ENCODE measurements at places on chromosomes 11 and 22.

DNA sequence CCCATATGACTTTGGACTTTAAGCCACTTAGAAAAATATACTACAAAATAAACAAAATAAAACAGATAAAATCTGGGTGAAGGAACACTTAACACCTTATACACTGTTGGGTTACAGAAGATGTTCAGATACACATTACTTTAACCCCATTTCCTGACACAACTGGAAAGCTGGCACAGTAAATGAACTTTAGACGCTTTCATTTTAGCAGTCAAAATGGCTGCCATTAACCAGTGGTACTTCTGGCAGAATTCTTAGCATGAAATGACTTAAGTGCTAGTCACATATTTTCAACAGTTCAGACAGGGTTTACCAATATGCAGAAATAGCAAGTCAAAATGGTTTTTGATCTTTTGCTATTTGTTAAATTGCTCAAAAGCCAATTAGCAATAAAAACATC lies 37.9 kb downstream of the PIK3C2A start:
- no peak for DNase-seq

DNA sequence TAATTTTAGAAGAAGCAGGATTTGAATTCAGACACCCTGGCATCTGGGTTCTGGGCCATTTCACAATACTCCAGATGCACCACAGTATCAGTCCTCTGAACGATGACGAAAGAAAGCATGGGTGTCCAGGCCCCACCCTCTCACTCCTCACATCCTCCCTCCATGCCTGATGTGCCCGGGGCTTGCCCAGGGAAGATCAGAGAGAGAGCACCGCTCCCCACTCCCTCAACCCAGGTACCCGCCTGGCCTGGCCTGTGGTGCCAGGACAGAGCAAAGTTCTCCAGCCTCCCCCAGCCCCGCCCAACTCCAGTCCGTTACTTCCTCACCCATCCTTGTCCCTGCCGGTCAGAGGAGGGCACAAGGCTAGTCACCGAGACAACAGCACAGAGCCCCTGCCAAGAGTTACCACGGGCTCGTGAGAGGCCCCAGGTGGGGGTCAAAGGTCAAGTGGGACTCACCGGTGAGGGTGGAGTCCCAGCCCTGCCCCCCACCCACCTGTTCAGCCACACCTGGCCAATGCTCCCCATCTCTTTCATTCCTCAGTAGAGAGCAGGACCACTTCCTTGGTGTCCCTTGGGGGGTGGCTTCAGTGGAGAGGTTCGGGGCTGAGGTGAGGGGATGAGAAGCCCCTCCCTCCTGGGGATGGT lies 8.1 kb downstream of the BCL9L start:
- no peak for DNase-seq

- DNase-seq = no peak
These were observed 407.0 kb downstream of the TENM4 start for GRCh38 chr11:79033833-79034232.

DNA sequence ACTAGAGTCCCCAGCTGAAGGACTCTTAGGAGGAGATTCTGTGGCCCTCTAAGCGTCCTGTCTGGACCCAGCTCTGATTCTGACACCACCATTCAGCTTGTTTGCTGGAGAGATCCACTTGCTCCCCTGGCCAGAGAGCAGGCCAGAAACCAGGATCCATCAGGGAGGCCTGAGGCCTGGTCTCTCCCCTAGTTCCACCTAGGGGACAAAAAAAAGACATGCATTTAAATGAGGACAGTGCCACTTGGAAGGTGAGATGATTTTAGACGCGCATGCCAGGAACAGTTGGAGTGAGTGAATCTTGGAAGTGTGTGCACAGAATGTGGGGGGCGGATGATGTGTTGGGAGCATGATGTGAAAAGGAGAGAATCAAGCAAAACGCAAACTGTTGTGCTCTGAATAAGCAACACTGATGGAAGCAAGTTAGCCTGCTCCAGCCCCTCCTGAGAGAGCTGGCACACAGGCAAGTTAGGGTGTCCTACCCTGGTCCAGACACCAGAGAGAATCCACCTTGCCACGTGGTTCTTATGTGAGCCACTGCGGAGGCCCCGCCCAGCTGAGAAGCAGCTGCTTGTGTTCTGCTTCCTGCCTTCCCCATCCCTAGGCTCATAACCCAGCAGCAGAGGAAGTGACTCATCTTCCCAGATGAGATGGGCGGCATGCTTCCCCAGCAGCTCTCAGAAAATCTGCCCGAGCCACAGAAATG lies 8.0 kb upstream of the SLCO2B1 start:
- DNase-seq = peak; percentile 45

DNA sequence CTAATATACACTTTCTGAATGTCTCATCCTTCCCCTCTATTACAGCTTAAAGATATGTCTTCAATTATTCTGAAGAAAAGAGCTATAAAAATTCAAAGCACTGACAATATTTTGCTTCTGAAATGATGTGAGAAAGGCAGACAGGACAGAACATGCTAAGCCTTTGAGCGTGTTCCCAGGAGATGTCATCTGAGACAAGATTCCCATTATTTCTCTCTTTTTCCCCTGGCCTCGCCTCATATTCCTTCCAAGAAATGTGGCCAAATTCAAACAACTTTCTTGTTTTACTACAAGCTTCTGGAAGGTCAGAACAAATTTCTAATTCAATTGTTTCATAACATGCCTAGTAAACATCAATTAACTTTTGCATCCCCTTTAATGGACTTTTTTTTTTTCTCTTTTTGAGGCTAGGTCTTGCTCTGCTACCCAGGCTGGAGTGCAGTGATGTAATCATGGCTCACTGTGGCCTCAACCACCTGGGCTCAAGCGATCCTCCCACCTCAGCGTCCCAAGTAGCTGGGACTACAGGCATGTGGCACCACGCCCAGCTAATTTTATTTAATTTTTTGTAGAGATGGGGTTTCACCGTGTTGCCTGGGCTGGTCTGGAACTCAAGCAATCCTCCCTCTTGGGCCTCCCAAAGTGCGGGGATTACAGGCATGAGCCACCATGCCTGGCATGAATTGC lies 37.1 kb upstream of the NFRKB start:
- DNase-seq = no peak

DNA sequence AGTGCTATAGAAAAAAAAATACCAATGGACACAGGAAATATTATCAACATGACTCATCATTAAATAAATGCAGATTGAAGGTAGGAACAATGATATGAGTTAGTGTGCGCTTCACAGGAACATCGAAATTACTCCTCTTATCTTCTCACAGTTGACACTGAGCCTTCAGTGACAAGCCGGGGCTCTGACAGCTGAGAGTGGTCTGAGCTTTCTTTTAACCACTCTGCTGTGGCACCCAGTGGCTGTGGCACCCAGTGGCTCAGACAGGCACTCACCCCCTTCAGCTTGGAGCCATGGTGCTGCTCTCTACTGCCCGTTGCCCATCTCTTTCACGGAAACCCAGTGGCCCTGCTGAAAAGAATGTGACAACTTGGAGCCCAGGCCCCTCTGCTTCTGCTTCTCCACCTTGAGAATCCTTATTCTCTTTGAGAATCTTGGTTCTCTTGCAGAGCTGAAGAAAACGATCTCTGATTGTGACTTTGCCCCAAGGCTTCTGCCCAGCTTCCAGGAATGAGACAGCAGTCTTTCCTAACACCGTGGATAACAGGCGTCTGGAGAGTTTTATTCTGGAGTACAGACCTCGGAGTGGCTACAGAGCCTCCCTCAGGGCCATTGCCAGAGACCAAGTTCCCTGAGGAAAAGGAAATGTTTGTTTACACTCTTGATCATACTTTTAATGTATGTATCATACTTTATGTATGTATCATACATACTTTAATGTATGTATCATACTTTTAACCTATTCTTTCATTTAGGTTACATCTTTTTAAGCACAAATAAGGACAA lies 37.1 kb upstream of the OR8B8 start:
- DNase-seq = no peak

DNA sequence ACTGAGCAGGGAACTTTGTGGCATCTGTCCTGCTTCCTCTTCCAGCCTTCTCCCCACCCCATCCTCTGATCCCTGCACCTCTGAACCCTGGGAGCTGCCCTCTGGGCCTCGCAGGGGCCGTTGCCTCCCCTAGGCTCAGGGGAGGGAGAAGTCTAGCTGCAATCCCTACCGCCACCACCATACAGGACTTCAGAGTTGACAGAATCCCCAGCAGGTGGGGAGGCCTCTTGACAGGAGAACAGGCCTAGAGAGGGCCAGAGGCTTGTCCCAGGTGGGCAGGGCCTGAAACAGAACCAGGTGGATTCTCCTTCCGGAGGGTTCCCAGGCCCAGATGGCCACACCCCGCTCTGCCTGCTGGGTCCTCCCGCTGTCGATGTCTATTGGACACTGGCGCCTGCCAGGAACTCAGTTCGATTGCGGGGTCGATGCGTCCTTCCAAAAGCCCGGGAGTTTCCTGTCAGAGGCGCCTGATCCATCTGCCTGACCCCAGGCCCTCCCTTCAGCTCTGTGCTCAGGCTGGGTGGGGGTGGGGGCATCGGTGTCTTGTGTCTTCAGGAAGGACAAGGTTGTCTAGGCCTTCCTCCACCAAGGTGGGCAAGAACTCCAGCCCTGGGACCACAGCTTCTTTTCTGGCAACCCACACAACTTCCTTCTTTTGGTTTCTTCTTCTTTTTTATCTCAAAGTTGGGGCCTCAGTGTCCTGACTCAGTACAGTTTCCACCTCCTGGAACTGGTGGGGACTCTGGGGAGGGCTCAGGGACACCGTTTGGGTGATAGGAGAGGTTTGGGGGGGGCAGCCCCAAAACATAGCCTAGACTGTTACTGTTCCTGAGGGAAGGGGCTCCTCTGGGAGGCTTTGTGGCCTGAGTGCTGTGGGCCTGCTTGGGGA lies 6.4 kb downstream of the STARD10 start:
- no peak for DNase-seq

GRCh38 chr11:134126217-134126822 lies 57.4 kb downstream of the JAM3 start:
- DNase-seq = no peak

DNA sequence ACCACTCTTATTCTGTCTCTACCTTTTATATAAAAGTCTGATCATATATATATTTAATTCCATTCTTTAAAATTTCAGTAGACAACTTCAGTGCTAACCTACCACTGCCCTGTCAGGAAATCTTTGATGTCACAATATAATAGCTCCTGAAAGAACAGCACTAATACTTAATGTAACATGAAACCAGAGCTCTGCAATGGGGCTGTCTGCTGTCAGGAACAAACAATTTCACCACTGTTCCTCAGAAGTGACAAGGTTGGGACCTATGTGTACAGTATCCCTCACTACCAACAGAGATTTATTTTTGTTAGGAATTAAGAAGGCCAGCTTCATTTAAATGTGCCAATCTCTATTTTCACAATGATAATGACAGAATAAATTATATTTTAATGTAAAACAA lies 165.5 kb upstream of the C11orf58 start:
- no peak for DNase-seq

GRCh38 chr22:50169181-50169759 lies 1.3 kb upstream of the PANX2 start:
- no peak for DNase-seq

All from stimulated activated CD4-positive, alpha-beta T cell treated with anti-CD3 and anti-CD28 coated beads, TNF-alpha, amount 100 ng/mL, for 1 hour (primary cell).